ENCODE measurements at places on chromosomes 7 and 10. TPM values are rescaled to one million over a fixed set of nuclear protein-coding genes. Genes with fewer than 3 reads are reported as not detected.

DNA sequence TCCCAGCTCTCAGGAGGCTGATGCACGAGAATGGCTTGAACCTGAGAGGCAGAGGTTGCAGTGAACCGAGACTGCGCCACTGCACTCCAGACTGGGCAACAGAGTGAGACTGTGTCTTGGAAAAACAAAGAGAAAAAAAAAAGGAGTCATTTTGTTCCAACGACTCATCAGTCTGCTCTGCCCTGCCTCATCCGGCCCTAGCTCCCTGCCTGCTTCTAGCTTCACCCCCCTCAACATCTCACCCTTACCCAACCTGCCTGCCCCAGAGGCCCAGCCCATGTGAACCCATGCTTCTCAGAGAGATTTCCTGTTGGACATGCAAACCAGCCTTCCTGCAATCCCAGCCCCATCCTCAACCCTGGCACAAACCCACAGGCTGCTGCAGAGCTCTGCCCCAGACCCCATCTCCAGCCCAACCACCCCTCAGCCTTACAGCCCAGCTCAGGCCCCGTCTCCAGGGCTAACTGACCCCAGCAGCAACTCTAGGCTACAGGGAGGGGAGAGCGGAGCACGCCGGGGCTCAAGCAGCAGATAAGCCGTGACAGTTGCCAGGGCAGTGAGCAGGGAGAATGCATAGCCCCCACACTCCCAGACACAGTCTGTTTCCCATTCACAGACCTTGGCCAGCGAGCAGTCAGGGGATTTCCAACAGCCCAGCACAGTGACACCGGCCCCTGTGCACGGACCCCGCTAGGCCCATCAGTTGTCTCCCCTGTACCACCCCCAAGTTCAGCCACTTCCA is 86.0 kb upstream of the KCTD7 start:
- H3K27me3 ChIP-seq = no peaks in the 10 kb centered on the region
- peaks cover 7% of the 10 kb centered on the region for H3K4me1 ChIP-seq
- peaks cover 34% of the 10 kb centered on the region for H3K36me3 ChIP-seq
- no peak for DNase-seq

DNA sequence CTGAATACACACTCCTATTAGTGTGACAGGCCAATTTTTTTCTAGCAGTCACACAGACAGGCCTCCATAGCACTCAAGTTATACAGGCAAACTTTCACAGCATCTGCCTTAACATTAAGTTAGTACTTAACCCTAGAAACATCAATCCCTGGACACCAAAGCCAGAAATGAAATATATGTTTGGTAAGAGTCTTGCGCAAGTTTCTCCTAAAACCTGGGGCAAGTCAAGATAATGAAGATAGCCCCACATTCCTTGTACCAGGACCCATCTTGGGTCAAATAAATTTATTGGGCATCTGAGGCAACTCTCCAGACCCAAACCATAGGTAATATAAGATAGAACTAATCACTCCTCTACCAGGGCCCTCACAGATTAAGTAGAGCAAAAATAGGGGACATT is 70.8 kb upstream of the ZNF92 start:
- H3K27ac ChIP-seq = no peak overlapping the region
- H3K27me3 ChIP-seq = no peaks in the 10 kb centered on the region
- no peak overlapping the region for H3K4me3 ChIP-seq
- H3K36me3 ChIP-seq = peaks cover 14% of the 10 kb centered on the region

GRCh38 chr7:127715901-127716300 is 63.9 kb downstream of the SND1 start:
- no peak overlapping the region for H3K27ac ChIP-seq
- H3K36me3 ChIP-seq = peaks cover 89% of the 10 kb centered on the region
- no peaks in the 10 kb centered on the region for H3K27me3 ChIP-seq

DNA sequence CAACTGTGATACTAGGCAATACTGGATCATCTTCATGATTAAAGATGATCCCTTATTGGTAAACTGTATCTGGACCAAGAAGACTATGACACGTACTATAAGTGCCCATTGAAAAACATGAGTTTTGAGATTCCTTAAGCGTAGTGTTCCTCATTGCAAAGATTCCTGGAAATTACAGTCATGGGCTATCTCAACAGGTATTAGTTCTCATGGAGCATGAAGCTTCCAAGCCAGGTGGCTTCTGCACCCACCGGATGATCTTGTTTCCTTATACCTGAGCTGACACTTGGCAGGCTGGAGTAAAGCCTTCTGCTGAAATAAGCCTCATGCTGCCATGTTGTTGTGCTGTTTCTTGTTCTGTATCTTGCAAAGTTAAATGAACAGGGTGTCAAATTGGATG is 8.6 kb upstream of the PRR15 start:
- no peak for DNase-seq
- H3K27me3 ChIP-seq = no peaks in the 10 kb centered on the region
- no peak overlapping the region for H3K4me3 ChIP-seq
- no peaks in the 10 kb centered on the region for H3K4me1 ChIP-seq
- no peak overlapping the region for H3K27ac ChIP-seq

- DNase-seq = peak; percentile 60
- peak overlapping the region; percentile 78 for H3K4me3 ChIP-seq
- no peak overlapping the region for H3K27ac ChIP-seq
- H3K4me1 ChIP-seq = no peaks in the 10 kb centered on the region
These were observed 1.1 kb downstream of the ZDHHC4 start for GRCh38 chr7:6578114-6579084.

DNA sequence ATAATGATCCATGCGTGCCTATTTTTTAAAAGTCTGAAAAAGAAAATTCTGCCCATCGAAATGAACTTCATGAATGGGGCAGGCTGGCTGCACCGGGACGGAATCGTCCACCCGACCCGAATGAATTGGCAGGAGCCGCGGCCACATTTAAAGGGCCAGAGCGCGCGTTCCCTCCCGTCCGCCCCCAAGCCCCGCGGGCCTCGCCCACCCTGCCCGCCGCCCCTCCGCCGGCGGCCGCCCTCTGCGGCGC is 319 bp upstream of the GATA3 start:
- H3K4me3 ChIP-seq = peak overlapping the region; percentile 97
- no peak for DNase-seq
- H3K27me3 ChIP-seq = peaks cover 60% of the 10 kb centered on the region
- H3K36me3 ChIP-seq = peaks cover 7% of the 10 kb centered on the region
- H3K4me1 ChIP-seq = peaks cover 10% of the 10 kb centered on the region
- no peak overlapping the region for H3K27ac ChIP-seq

GRCh38 chr7:102471791-102472125 is 7.0 kb downstream of the POLR2J start:
- H3K27ac ChIP-seq = no peak overlapping the region
- no peak overlapping the region for H3K4me3 ChIP-seq
- H3K4me1 ChIP-seq = no peaks in the 10 kb centered on the region
- H3K36me3 ChIP-seq = peaks cover 15% of the 10 kb centered on the region

DNA sequence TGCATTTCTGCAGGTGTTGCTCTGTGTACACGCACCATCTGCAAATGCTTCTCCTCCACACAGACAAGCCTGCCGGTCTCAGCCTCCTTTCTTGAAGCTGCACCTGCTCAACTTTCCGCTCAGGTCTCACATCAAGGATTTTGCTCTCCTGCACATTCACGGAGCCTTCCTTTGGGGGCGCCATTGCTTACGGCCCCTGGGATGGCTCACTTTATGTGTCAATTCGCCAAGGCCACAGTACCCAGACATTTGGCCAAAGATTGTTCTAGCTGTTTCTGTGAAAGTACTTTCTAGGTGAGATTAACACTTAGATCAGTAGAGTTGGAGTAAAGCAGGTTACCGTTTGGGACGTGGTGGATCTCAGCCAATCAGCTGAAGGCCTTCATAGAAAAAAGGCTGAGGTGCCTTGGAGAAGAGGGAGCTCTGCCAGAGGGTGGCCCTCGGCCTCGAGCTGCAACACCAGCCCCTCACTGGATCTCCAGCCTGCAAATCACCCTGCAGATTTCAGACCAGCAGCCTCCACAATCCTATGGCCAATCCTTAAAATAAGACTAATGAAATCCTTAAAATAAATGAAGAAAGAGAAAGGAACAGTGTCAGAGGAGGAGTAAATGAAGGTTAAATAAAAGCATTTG is 39.9 kb upstream of the PPP2R2D start:
- H3K27me3 ChIP-seq = no peaks in the 10 kb centered on the region
- no peak overlapping the region for H3K4me3 ChIP-seq
- no peak overlapping the region for H3K27ac ChIP-seq
- no peaks in the 10 kb centered on the region for H3K4me1 ChIP-seq
- DNase-seq = peak; percentile 68
- H3K36me3 ChIP-seq = no peaks in the 10 kb centered on the region

DNA sequence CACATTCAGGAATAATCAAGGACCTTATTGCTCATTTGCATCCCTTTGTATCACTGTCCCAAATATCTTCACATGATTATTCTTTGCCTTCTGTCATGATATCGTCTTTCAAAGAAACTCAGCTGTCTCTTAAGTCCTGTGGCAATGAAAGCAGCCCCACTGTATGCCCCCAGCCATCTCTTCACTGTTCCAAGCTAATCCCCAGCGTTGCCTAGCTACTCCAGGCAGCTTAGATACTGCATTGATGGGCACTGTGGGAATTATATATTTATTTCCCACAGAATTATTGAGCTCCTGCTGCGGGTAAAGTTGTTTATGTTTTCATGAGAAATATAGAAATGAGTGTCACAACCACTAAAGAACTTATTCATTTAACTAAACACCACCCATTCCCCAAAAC is 38.8 kb downstream of the SND1 start:
- no peak overlapping the region for H3K4me3 ChIP-seq
- no peaks in the 10 kb centered on the region for H3K4me1 ChIP-seq
- H3K36me3 ChIP-seq = peaks cover 91% of the 10 kb centered on the region
- H3K27me3 ChIP-seq = no peaks in the 10 kb centered on the region
- H3K27ac ChIP-seq = peak overlapping the region; percentile 8

GRCh38 chr7:41005374-41005901 is 697.5 kb downstream of the INHBA start:
- no peaks in the 10 kb centered on the region for H3K36me3 ChIP-seq
- no peak overlapping the region for H3K27ac ChIP-seq
- no peaks in the 10 kb centered on the region for H3K4me1 ChIP-seq
- DNase-seq = no peak
- no peaks in the 10 kb centered on the region for H3K27me3 ChIP-seq

DNA sequence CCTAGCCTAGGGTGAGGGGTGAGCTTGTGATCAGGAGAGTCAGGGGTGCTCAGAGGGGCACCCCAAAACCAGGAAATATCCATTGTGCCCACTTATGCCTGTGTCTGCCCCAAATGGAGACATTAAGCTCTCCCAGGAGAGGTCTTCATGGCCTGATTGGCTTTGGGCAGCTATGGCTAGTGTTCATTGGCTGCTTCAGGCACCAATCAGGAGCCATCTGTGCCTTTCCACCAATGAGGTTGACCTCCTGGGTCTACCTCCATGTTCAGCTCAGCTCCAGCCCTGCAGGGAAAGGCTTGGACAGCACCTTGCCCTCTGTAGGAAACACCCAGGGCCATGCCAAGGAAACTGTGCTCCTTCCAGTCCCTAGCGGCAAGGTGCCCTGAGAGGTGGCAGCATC is 23.9 kb upstream of the HSPB1 start:
- peak; percentile 71 for DNase-seq
- peaks cover 67% of the 10 kb centered on the region for H3K27me3 ChIP-seq
- no peak overlapping the region for H3K27ac ChIP-seq
- H3K4me3 ChIP-seq = no peak overlapping the region
- no peaks in the 10 kb centered on the region for H3K36me3 ChIP-seq

DNA sequence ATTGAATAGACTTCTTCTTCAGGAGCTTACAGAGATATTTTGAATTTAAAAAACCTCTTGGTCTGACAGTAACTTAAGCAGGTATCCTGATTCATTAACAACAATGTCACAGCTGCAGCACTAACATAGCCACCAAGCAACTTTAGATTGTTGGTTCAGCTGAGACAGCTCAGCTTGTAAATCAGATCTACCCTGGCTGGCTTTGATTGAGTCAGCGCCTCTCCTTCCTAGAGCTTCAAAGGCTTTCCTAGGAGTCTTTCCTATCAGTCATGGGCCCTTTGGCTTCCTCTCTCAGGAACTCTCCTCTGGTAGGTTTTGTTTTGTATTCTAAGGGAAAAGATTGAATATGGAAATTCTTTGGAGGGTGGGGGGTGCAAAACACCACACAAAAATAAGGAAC is 70.7 kb upstream of the STEAP4 start:
- DNase-seq = peak; percentile 80
- no peaks in the 10 kb centered on the region for H3K36me3 ChIP-seq
- H3K4me1 ChIP-seq = peaks cover 4% of the 10 kb centered on the region
- H3K27me3 ChIP-seq = no peaks in the 10 kb centered on the region

- H3K27ac ChIP-seq = no peak overlapping the region
- no peaks in the 10 kb centered on the region for H3K27me3 ChIP-seq
- no peaks in the 10 kb centered on the region for H3K36me3 ChIP-seq
- H3K4me3 ChIP-seq = no peak overlapping the region
These were observed 10.7 kb upstream of the FHIP2A start for GRCh38 chr10:114810926-114811325.

GRCh38 chr7:771234-772004 is 44.3 kb upstream of the PRKAR1B start:
- DNase-seq = no peak
- H3K36me3 ChIP-seq = peaks cover 29% of the 10 kb centered on the region
- H3K4me1 ChIP-seq = no peaks in the 10 kb centered on the region
- no peak overlapping the region for H3K27ac ChIP-seq

DNA sequence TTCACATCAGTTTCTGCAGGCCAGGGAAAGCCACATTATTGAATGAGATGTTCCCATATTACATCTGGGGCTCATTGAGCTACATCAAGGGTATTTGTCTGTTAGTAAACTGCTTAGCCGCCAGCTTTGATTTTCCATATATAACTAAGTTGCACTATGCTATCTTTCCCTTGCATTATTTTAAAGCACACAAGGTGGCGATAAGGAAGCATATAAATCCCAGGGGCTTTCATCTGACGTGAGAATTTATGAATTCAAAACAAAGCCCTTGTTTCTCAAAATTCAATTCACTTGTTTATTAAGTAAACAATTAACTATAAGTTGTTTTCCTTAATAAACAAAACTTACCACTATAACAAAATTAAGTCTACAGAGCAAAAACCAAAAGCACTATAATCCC is 334.1 kb upstream of the TPK1 start:
- H3K4me1 ChIP-seq = no peaks in the 10 kb centered on the region
- no peaks in the 10 kb centered on the region for H3K36me3 ChIP-seq
- DNase-seq = no peak
- no peak overlapping the region for H3K4me3 ChIP-seq
- no peaks in the 10 kb centered on the region for H3K27me3 ChIP-seq
- no peak overlapping the region for H3K27ac ChIP-seq

GRCh38 chr10:120838941-120839340 is 12.2 kb upstream of the WDR11 start:
- H3K4me3 ChIP-seq = no peak overlapping the region
- no peak for DNase-seq
- no peaks in the 10 kb centered on the region for H3K27me3 ChIP-seq

The VIPR2 gene
- total RNA-seq = 1.2 TPM

The MPLKIP gene
- 49.1 TPM for total RNA-seq

The CPA2 gene
- total RNA-seq = 0.40 TPM

The NKX1-2 gene
- 2.4 TPM for total RNA-seq

The FRMD4A gene
- total RNA-seq = 22.3 TPM

The PCLO gene
- 2.8 TPM for total RNA-seq

The CCDC3 gene
- total RNA-seq = 12.3 TPM

The LBX1 gene
- total RNA-seq = not detected

All from endodermal cell (in vitro differentiated cells).